ENCODE measurements at places on chromosomes 7 and 10.

DNA sequence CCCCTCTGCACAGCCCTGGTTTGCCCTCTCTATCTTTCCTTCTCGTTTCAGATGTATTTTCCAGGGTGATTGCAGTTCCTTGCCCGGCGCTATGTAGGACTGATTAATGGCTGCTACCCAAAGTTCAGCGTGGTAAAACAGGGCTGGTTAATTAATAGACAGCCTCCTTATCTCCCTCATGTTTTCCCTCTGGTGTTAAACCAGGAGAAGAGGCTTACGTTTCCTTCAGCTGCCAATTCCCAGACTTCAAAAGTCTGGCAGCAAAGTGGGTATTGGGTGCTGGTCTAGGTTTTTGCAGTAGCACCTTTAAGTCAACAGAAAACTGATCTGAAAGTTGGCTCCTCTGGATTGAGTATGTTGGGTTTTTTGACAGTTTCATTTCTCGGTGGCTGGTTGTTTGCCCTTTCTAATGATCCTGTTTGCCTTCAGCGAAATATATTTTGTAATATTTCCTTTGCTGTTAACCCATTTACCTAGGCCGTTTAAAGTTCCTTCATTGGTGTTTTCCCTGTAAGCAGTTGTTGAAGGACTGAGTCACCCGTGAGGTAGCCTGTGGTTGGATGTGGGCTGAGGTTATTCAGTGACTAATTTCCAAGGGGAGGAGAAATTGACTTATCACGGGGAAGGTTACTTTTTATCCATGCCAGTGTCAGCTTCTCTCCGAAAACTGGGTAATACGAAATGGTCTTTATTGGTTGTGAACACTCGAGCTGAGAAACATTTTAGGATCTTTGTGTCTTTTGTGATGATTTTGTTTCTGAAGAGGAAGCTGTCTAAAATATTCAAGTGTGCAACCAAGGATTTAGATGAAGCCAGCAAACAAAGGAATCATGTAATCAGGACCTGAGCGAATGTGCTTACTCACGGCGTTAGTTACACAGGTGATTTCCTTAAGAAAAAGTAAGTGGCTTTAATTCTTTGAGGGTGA lies 257.2 kb downstream of the KIAA1217 start:
- no peak for DNase-seq

DNA sequence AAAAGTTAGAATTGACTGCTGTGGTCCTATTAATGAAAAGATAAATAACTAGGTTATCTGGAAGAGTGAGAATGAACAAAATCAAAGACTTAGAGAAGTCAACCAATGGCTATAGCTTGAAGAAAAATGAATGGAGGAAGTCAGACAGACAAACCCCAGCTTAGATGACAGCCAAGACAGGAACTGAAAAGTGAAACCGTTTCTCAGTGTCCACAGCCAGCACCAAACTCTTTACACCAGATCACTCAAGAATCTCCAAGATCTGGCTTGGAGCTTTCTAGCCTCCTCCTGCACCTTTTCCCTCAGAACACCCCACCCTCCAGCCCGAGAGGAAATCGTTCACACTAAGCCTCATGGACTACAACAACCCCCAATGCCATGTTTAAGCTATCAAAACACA lies 167.0 kb downstream of the SFMBT2 start:
- no peak for DNase-seq

- no peak for DNase-seq
Measured at GRCh38 chr7:81298951-81299666, 380.3 kb upstream of the SEMA3C start.

DNA sequence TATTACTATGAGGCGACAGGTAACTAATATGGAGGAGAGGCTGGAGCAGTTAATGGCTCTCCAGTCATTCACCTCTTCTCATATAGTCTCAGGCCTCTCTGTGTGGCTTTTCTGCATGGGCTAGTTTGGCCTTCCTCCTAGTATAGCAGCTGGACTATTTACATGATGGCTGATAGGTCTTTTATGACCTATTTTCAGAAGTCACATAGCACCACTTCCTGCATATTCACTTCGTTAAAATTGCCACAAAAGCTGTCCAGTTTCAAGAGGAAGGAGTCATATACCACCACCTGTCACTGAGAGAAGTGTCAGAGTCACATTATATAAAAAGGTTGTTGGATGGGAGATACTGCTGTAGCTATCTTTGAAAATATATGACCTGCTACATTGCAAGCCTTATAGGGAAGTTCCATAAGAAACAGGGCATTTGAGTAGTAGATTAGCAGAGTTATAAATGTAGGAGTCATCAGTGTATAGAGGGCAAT lies 8.0 kb upstream of the DMTF1 start:
- no peak for DNase-seq

GRCh38 chr7:117092785-117093184 lies 139.5 kb downstream of the ST7 start:
- no peak for DNase-seq

- no peak for DNase-seq
Measured at GRCh38 chr7:99106411-99106810, 37.5 kb downstream of the SMURF1 start.

GRCh38 chr7:25854608-25855497 lies 297.1 kb upstream of the NFE2L3 start:
- peak; percentile 82 for DNase-seq

GRCh38 chr7:24801883-24802282 lies 44.6 kb upstream of the GSDME start:
- DNase-seq, result no peak

GRCh38 chr7:127620406-127621233 lies 2.7 kb upstream of the PAX4 start:
- DNase-seq, result no peak

DNA sequence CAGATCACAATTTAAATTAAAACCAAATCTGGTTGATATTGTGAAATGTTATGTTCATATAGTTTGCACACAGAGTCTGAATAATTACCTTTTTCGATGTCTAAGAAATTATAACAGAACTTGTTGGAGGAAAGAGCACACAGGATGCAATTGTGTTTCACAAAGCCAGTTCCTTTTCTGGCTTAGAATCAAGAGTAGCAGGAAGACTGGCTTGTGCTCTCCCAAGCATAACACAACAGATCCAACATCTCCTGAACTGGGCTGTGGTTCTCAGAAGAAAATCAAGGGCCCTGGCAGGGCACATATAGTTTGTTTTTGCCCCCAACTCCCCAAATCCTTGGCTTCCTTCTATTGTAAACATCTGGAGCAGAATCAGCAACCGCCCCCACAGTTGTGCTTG lies 62.7 kb downstream of the LRRC4 start:
- no peak for DNase-seq

DNA sequence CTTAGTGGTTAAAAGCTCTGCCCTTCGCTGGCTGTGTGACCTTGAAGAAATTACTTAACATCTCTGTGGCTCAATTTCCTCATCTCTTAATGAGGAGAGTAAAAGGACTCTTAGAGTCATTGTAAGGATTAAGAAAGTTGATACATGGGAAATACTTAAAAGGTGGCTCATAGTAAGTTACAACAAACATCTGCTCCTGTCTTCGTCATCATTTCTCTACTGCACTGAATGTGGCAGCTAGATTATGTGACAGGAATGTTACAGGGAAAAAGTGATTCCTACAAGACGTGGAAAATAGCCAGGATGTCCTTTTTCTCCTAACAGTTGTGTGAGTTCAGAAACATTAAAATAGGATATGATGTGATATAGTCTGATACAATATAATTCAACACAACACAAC lies 184.7 kb downstream of the FRMD4A start:
- no peak for DNase-seq

DNA sequence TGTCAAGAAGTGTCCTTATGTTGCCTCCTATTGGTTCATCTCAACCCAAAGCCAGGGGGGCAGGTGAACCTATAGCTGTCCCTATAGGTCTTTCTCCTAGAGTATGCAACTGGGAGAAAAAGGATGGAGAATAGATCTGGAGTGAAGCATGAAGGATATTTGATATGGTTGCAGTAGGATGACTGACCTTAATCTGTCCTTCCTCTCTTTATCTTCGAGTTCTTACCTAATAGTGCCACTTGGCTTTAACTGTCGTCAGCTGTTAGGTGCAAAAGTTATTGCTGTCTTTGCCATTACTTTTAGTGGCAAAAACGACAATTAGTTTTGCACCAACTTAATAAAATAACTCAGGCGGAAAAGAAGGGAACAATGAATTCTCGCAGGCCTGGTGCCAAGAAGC lies 196.0 kb downstream of the GALNT17 start:
- DNase-seq, result no peak

- DNase-seq, result no peak
Measured at GRCh38 chr10:29725133-29725720, 90.5 kb upstream of the SVIL start.

- DNase-seq, result no peak
Measured at GRCh38 chr10:70973275-70973674, 84.9 kb upstream of the PCBD1 start.

DNA sequence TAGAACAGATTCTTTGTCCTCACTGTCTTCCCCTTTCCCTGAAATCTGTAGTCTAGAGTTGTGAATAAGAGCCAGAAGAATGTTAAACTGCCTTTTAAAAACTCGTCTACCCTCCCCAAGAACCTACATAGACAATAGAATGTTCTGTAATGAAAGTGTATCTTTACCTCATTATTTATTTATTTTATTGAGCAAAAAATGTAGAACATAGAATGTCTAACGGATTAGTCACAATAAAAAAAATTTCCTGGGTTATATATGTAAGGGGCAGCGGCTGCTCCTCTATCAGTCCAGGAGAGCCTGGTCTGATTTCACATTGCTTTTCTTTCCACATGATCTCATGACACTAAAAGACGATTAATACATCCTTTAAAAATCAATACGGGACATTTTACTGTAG lies 135.7 kb downstream of the SDK1 start:
- no peak for DNase-seq

GRCh38 chr10:63591600-63592379 lies 70.6 kb downstream of the REEP3 start:
- DNase-seq, result no peak

GRCh38 chr10:96740579-96741281 lies 20.4 kb upstream of the PIK3AP1 start:
- no peak for DNase-seq

GRCh38 chr7:123580406-123581161 lies 21.0 kb upstream of the ASB15 start:
- no peak for DNase-seq

- no peak for DNase-seq
Measured at GRCh38 chr10:35498693-35499092, 106.4 kb upstream of the GJD4 start.

DNA sequence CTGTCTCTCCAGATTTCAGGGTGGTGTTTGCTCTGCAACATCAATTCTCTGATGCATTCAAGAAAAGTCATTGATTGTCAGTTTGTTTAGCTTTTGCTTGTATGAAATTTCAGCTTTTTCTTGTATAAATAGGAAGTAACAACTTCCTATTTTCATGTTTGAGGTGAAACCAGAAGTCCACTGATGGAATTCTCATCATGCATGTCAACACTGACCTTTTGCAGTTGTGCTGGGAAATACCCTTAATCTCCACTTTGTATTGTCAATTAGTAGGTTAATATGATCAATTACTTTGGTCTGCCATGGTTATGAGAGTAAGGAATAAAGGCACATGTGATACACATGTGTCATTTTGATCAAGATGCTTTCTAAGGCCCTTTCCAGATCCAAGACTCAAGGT lies 208.8 kb upstream of the HPS1 start:
- DNase-seq, result no peak

DNA sequence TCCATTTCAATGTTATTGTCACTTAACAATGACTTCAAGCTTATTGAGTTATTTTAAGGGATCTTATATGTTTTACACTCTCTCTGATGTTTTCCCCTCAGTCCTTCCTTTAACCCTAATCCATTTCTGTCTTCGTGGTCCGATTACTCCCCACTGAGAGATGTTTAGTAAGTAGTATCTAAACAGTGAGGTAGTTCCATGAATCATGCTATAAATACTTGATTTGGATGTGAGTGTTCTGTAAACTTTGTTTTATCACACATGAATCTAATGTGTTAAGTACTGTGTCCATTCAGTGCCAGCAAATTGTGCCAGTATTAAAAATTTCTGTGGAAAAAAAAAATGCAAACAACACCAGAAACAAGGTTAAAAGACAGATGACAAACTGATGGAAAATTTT lies 18.6 kb downstream of the RPP30 start:
- DNase-seq, result no peak

DNA sequence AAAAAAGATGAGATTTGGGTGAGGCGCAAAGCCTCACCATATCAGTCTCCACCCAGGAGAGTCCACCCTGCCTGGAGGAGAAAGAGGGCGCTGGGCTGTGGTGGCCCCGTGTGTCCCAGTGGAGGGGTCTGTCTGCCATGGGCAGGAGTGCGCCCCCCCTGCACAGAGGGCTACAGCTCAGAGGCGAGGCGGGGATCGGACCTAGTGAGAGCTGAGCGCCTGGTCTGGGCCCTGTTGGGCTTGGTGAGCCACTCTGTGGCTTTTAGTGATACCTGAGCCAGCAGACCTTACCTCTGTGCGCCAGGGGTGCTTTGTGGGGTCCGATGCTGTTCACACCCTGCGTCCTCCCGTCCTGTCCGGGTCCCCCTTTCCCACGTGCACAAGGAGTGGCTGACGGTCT lies 25.9 kb upstream of the GNA12 start:
- no peak for DNase-seq

DNA sequence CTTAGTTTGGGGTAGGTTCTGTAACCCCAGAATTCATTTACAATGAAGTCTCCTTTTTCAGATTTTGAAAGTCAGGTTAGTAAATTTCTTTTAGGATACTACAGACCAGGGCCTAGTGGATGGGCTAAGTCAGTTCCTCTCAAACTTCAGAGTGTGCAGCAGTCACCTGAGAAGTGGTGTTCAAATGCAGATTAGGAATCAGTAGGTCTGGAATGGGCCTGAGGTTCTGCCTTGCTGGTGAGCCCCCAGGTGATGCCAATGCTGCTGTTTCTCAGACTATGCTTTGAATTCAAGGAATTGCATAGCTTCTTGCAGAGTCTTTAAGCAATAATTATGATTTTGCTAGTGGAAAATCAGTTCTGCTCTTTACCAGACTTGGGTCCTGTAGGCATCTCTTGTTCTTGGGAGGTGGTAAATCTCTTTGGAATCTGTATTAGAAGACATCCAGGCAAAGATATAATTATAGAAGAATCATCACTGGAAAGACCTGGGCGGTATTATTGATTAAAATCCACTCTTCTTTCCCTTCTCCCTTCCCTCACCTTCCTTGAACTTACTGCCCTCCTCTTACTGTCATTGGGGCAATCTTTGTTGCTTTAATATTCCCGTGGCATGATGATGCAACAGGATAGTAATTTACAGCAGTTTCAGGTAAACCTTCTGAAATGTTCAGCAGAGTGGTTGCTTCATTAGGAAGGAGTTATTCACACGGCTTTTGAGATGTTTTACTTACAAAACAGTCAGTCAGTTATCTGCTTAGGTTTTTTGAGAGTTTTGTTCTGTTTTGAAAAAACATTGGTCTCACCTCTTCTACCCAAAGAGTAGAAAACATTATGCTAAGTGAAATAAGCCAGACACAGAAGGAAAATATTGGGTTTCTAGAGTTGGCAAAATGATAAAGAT lies 87.2 kb downstream of the NRF1 start:
- DNase-seq, result no peak

- no peak for DNase-seq
Measured at GRCh38 chr7:40584667-40585433, 450.0 kb downstream of the SUGCT start.

All from left forelimb (tissue), 1 donor.